Activated CD4-positive, alpha-beta T cell treated with anti-CD3 and anti-CD28 coated beads, Interleukin-2, amount 10 ng/mL, durations not matched to agents 7 days and 5 days (primary cell): ENCODE measurements at places on chromosomes 5 and 9. TPM values are rescaled to one million over a fixed set of nuclear protein-coding genes. Genes with fewer than 3 reads are reported as not detected.

- H3K27ac ChIP-seq: peak overlapping the region; percentile 48
- H3K4me1 ChIP-seq: peaks cover 25% of the 10 kb centered on the region
- no peaks in the 10 kb centered on the region for H3K27me3 ChIP-seq
- peaks cover 88% of the 10 kb centered on the region for H3K36me3 ChIP-seq
Measured at GRCh38 chr9:89400403-89401116, 82.3 kb downstream of the SECISBP2 start.

GRCh38 chr9:127899128-127899943, at the start of gene ST6GALNAC6:
TSS of gene ST6GALNAC6 (minus strand) at chr9:127899603. CDS start at chr9:127897981, 1,622 bp downstream.
- peak; percentile 65 for DNase-seq
- peaks cover 48% of the 10 kb centered on the region for H3K4me1 ChIP-seq
- no peaks in the 10 kb centered on the region for H3K27me3 ChIP-seq
- H3K27ac ChIP-seq: peak within 1 kb of the TSS; percentile 77
- peak within 1 kb of the TSS; percentile 85 for H3K4me3 ChIP-seq

DNA sequence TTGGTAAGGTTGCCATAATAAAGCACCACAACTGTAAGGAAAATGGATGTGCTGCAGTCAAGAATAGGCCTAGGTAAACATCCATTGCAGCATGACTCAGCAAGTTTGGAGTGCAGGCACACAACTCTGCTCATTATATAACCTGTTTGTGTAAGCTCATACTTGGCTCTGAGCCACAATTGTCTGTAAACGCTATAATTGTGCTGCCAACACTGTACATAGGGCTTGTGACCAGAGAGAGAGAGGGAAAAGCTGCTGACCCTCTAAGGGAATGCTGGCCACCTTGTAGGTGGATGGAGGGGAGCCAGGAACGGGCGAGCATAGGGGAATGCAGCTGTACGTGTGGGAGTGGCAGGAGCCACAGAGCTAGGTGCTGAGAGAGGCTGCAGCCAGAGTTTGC, 2186.5 kb upstream of the ACO1 start:
- H3K4me1 ChIP-seq: no peaks in the 10 kb centered on the region
- H3K27ac ChIP-seq: no peak overlapping the region
- H3K4me3 ChIP-seq: no peak overlapping the region
- H3K27me3 ChIP-seq: no peaks in the 10 kb centered on the region

IRX2 gene
- not detected for total RNA-seq

TRPM6 gene
- not detected for total RNA-seq

TMEM174 gene
- not detected for total RNA-seq
